ENCODE measurements at places on chromosomes 1 and 21.

GRCh38 chr1:233632436-233632835 lies 18.5 kb downstream of the KCNK1 start:
- DNase-seq = no peak

- no peak for DNase-seq
Observed at GRCh38 chr1:162913345-162913744, 52.4 kb upstream of the CCDC190 start.

GRCh38 chr1:159827549-159827948 lies 876 bp downstream of the SLAMF8 start:
- no peak for DNase-seq

- peak; percentile 72 for DNase-seq
Observed at GRCh38 chr1:8276173-8276914, 41.6 kb upstream of the SLC45A1 start.
